NCI-H1930 (cell line): ENCODE measurements at places on chromosomes 4 and X.
A peak's percentile ranks its signal among the peaks of the same experiment; 100 is the strongest.

DNA sequence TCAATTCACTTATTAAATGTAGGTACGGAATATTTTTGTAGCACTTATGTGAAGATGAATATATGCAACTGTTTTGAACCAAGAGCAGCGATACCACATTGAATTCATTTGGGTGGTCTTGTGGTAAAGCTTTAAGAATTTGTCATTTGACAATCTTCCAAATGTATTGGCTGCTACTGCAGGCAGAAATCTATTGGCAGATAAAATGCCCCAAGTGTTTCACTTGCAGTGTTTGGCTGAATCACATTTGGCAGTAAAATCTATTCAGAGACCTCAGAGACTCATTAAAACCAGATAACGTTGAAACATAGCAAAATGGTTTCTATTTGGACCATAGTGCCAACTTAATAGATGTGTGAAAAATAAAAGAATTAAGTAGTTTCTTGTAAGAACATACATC lies 303.4 kb downstream of the FGF13 start:
- no peak for DNase-seq

DNA sequence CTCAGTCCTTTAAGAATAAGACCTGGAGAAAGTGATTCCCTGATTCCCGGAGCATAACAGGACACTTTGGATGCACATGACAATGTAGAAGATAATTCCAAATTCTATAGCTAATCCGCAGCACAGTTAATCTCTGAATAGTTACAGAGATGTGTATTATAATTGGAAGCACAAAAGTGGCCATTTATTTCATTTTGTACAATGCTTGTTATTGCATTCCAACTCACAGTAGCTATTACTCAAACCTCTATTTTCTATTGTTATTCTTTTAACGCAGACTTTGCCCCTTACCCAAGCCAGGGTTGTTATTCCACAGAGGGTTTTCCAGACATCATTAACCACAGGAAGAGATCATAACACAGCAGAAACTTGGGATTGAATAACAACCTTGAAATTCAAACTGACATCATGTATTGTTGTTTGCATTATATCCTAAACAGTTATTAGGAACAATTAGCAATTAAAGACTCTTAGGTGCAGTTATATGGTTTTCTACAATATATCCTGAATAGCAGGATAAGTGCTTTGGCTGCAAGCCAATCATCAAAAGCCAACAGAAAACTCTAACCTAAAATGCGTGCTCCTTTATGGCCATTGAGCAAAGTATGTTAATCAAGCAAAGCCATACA lies 984.0 kb upstream of the TENM3 start:
- DNase-seq, result peak; percentile 48

GRCh38 chr4:25450491-25450901 lies 73.4 kb downstream of the ANAPC4 start:
- no peak for DNase-seq

DNA sequence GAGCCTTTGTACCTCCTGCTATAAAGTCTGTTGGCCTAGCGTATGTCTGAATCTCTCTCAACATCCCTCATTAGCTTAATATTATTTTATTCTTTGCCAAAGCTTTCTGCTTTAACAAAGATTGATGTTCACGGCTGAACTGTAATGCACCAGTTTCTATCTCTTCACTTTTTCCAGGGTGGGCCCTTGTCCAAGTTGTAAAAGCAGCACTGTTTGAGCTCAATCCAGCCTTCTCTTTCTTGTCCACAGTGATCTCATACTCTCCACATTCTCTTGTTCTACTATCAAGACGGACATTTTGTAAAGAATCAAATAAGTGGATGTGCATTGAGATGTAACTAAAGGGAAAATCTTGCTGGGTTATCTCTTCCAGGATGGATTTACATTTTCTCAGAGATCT lies 34.4 kb upstream of the RTL3 start:
- no peak for DNase-seq

GRCh38 chrX:68915778-68916177 lies 87.0 kb downstream of the EFNB1 start:
- DNase-seq, result no peak

DNA sequence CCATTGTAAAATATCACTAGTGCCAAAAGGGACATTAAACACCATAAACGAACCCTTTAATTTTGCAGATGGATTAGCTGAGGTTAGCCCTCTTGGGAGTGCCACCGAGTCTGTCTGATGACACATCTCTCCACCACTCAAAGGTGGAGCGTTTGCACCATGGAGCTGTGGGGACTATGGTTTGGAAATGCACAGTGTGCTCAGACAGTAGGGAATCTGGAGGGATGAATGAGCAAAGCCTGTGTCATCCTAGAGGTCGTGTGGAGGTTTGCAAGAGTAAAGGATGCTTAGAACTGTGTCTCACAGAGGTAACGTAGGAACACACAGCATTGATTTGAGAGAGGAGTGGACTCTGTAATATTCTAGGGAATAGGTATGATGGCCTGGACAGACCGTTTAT lies 93.7 kb downstream of the CLNK start:
- DNase-seq, result no peak

DNA sequence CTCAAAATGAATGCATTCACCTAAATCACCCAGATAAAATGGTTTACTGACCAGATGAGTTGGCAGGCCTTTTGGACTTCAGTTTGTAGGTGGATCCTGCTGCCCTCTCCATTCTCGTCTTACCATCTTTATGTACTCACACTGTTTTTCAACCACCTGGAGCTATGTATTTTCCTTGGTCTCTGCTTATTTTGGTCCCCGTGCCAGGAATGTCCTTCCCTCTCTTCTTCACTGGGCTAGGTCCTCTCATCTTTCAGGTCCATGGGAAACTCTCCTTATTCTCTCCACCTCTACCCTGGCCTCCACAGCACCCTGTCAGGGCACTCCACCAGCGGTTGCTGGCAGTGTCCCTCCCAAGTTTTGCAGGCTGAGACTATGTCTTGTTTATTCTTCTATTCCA lies 2.6 kb downstream of the GPRIN3 start:
- no peak for DNase-seq

DNA sequence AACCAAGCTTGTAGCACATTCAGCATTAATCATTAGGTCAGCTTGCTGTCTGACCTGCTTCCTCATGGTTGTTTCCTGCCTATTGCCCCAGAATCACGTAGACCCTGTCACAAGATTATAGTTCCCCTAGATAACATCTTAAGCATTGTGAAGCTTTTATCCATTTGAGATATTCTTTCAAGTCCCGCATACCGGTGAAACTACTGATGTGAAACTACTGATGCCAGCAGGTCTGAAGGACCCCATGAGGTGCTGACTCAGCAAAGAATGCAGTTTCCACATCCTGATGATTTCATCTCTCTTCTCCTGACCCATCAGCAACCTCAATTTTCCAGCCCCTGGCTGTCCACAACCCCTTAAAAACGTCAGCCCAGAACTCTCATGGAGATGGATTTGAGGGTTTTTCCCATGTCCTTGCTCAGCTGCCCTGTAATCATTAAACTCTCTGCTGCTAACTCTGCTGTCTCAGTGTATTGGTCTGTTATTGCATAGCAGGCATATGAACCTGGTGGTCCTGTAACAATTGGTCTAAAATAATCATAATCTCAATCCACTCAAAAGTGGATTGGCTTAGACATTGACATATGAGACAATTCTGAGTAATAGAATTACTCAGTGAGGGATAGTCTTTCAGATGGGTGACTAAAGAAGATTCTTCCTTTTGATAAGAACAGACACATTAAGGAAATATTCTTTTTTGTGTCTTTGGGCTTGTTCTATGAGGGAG lies 26.3 kb upstream of the UBA6 start:
- DNase-seq, result no peak

DNA sequence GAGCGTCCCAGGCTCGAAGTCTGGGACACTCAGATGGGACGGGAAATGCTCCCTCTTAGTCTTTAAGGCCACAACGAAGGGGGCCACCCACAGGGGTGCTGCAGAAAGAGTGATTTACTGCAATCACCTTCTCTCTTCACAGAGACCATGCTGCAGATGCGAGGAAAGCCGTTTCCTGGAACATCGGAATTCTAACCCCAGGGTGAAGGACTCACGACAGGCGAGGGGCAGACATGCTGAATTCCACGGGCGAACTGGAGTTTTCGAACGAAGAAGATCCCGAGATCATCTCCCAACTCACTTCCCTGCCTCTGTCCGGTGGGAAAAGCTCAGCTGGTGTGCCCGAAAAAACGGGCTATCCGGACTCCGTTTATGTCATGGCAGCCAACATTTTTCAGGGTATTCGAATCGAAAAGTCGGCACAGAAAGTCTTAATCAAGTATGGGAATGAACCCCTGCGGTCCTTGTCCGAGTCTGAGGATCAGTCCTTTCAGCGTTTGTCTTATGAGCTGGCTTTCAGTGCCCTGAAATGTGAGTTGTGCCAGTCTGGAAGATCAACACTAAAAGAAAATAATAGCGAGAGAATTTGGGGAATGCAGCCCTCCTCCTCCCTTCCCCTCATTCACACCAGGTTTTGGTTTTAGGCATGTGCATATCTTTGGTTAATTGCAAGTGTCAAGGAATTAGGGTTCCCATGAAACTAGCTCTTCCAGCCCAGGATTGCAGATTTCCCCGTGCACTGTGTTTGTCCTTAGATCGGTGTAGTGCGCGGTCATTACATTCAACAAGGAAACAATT lies 905 bp downstream of the NSUN7 start:
- no peak for DNase-seq

DNA sequence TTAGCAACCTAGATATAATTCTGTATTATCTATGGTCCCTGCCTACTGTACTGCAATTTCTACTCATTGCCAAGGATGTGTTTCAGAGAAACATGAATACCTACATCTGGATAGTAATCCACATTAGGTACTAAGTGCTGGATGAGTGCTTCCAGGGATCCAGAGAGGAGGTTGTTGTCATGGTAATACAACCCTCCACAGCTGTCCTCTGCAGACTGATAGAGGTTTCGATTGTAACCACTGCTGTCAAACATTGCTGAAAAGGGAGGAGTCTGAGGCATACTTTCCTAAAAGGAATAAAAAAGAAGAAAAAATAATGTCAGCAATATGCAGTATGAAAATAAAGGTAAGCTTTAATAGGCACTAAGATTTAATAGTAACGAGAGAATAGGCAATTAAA lies 12.5 kb downstream of the RASGEF1B start:
- DNase-seq, result no peak

DNA sequence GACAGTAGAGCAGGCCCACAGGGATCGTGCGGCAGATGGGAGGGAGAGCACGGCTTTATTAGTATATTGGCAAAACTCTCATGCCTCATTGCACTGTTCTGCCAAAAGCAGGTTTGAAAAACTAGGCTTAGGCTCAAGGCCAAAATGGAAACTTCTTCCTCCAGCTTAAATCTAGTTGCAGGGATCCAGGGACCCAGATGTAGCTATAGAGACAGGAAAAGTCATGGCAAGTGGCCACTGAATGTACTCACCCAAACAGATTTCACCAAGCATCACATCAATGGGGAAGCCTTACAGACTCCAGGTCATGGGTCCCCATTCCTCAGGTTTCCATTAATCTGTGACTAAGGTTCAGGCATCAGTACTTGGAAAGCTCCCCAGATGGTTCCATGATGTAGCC lies 149.2 kb downstream of the STK32B start:
- DNase-seq, result no peak

GRCh38 chr4:81541161-81541945 lies 69.6 kb upstream of the RASGEF1B start:
- DNase-seq, result no peak

DNA sequence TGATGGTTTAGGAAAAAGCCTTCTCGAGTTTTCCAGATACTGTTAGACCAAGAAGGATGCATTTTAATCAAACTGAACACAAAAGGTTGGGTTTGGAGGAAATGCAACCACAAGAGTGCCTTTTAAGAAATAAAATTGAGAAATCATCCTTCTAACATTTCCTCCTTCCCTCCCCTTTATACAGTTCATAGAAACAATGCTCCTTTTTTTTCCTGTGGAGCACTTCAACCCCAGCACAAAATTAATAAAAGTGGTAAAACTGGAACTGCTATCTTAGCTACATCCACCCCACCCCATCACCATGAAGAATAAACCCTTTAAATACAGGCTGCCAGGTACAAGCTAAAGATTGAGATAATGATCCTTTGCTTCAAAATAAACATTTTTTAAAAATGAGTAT lies 211.1 kb downstream of the RELL1 start:
- no peak for DNase-seq

- no peak for DNase-seq
Observed at GRCh38 chr4:107863850-107864371, 39.2 kb downstream of the SGMS2 start.

- no peak for DNase-seq
Observed at GRCh38 chr4:88919056-88919455, 137.9 kb downstream of the FAM13A start.

DNA sequence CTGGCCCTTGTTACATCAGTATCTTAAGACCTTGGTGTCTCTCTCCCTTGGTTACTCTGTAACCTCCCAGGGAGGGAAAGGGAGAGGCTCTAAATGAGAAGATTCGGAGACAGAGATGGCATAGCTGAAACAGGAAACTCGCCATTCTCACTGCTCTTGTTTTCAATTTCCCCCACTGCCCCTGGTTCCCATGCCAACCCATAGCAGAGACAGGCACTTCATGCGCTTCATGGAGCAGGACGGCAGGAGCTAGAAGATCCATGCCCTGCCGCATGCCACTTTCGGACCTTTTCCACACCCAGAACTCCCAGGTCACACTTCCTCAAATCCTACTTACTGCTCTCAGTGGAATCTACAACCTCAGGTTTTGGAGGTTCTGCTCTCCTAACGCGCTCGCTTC lies 3.1 kb downstream of the ZMYM3 start:
- DNase-seq, result no peak
